NCI-H1417 (cell line): ENCODE measurements at places on chromosomes 3 and 15.

- DNase-seq = peak; percentile 72
Observed at GRCh38 chr3:123635217-123635616, 50.4 kb upstream of the HACD2 start.

DNA sequence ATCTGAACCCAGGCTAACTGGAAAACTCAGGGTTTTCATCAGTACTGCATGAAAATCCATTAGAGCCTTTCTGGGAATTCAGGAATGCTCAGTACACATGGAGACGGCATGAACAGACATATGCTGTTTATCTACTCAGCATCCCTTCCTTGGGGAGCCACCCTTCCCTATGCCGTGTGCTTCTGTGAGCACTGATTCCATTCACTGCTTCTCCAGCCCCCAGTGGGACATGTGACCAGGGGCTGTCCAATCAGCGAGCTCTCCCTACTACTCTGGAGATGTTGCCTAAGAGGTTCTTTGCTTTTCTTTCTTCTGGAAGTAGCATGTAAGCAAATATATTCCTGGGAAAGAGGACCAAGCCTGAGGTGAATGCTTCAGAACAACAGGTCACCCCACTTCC lies 5.6 kb upstream of the PCOLCE2 start:
- DNase-seq = no peak

DNA sequence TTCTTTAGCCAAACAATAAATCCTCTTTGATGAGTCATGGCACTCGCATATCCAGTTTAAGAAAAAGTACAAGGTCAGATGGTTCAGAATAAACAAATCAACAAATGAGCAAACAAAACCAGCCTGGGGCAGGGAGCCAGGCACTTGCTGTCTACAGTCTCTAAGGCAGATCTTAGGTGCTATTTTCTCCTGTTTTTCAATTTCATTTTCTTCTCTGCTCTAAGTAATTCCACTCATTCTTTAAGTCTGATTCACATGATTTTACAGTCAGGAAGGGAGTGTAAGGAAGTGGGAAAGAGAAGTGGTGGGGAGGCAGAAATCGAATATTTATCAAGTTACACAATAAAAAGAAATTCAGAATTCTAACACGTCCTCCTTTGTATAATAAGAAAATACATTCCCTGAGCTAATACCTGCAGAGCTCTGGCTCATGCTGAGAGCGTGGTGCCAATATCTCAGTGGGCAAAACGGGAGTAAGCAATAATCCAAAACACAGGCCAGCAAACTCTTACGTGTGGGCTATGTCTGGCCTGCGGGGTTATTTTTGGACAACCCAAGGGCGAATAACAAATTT lies 298.6 kb downstream of the ADAMTS17 start:
- DNase-seq = no peak

DNA sequence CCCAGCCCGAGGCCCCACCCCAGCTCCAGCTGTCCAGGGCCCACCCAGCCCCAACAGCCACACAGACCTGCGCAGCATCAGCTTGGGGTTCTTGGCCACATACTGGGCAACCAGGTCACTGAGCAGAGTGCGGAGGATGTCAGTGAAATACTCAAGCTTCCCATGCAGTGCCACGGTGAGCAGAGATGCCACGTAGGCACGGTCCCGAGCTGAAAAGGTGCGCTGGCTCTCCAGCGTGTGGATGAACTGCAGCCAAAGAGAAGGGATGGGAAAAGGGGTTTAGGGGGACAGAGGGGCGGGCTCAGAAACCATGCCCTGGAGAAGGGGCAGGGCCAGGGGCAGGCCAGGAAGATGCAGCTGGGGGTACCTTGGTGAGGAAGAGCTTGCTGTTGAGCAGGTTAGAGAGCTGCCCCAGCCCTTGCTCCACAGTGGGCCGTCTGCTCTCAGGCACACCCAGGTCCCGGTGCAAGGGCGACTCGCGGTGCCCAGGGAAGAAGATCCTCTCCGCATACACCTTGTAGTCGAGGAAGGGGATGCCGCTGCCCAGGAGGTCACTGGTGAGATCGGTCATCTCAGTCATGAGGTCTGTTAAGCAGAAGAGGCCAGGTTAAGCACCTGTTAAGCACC lies 17.4 kb downstream of the PLXNB1 start:
- no peak for DNase-seq

GRCh38 chr3:42177068-42177800 lies 86.1 kb downstream of the TRAK1 start:
- DNase-seq = no peak
